ENCODE measurements at places on chromosomes 6 and 20. TPM values are rescaled to one million over a fixed set of nuclear protein-coding genes. Genes with fewer than 3 reads are reported as not detected.

ADGB gene
- not detected for total RNA-seq

OR2J3 gene
- not detected for total RNA-seq

DNA sequence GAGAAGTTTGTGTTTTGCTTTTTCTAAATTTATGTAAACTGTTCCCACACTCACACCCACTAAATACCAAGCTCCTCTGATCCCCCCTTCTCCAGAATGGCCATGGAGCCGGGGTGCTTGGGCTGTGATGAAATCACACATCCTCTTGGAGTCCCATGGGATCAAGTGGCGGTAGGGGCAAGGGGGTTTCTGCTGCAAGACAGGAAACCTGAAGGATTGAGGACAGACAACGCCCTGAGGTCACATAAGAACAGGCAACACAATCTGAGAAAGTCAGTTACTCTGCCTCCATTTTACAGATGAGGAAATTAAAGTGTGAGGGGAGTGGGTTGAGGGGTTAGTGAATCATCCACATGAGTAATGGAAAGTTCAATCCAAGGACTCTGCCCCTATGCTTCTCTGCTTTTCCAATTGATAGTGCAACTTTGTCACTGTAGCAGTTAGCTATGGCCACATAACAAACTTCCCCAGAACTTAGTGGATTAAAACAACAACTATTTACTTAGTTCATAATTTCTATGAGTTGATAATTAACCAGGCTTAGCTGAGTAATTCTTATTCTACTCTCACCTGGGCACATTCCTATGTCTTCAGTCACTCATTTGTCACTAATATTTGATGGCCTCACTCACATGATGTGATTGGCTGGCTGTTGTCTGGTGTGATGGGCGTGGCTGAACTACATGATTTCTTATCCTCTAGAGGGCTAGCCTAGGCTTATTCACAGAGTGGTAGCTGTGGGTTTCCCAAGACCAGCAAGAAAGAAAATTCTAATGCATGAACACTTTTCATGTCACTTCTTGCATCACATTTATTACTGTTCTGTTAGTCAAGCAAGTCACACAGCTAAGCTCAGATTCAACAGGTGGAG lies 311.1 kb upstream of the RNF24 start:
- peak; percentile 20 for DNase-seq

GUCA1A gene
- total RNA-seq, result not detected

DNA sequence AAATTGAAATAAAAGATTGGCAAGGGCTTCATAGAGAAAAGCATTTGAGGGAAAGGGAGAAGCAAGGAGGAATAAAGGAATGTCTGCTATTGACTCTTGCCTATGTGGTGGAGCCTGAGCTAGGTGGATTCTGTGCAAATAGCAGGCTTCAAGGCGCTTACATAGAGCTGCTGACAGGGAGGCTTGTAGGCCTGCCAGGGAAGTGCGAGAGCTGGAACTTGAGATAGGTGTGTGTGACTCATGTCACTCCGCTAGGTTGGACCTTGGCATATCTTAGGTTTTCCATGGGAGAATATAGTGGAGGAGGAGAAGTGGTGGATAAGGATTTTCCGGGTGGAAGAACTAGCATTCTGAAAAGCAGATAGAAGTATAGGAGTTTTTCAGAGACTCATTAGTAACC lies 14.0 kb downstream of the SNRNP48 start:
- DNase-seq, result peak; percentile 53

DNA sequence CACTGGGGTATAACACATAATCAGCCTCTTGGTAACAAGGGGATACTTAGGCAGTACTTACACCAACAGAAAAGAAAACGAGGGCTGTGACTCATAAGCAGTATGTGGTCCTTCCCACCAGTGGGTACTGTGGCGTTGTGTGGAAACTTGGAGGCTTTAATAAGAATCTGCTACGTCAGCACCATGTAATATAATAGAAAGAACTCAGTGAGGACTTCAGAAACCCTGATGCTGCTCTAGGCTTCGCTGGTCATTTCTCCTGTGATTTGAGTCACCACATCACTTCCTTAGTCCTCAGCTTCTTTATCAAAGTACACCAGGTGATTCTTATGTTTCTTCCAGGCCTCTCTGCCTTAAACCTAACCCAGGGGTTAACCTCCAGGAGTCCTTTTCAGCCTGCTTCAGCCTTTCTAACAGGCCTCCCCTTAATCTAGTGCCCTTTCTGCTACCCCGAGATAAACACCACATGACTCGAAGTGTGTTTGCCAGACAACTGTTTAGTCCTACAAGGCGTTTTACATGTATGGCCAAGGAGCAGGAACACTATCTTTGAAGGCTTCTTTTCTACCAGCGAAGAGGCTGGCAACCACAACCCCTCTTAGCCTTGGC lies 68.5 kb downstream of the FYN start:
- DNase-seq, result no peak

FAM83B gene
- 0.63 TPM for total RNA-seq

GRCh38 chr20:54284928-54285704 lies 77.2 kb downstream of the PFDN4 start:
- DNase-seq, result no peak

RNF39 gene
- not detected for total RNA-seq

- no peak for DNase-seq
These were observed 25.9 kb downstream of the TRAF3IP2 start for GRCh38 chr6:111579816-111580215.

DNA sequence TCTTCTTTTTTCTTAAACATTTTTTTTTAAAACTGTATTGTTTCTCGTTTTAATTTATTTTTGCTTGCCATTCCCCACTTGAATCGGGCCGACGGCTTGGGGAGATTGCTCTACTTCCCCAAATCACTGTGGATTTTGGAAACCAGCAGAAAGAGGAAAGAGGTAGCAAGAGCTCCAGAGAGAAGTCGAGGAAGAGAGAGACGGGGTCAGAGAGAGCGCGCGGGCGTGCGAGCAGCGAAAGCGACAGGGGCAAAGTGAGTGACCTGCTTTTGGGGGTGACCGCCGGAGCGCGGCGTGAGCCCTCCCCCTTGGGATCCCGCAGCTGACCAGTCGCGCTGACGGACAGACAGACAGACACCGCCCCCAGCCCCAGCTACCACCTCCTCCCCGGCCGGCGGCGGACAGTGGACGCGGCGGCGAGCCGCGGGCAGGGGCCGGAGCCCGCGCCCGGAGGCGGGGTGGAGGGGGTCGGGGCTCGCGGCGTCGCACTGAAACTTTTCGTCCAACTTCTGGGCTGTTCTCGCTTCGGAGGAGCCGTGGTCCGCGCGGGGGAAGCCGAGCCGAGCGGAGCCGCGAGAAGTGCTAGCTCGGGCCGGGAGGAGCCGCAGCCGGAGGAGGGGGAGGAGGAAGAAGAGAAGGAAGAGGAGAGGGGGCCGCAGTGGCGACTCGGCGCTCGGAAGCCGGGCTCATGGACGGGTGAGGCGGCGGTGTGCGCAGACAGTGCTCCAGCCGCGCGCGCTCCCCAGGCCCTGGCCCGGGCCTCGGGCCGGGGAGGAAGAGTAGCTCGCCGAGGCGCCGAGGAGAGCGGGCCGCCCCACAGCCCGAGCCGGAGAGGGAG lies 580 bp downstream of the VEGFA start:
- DNase-seq, result peak; percentile 84

DNA sequence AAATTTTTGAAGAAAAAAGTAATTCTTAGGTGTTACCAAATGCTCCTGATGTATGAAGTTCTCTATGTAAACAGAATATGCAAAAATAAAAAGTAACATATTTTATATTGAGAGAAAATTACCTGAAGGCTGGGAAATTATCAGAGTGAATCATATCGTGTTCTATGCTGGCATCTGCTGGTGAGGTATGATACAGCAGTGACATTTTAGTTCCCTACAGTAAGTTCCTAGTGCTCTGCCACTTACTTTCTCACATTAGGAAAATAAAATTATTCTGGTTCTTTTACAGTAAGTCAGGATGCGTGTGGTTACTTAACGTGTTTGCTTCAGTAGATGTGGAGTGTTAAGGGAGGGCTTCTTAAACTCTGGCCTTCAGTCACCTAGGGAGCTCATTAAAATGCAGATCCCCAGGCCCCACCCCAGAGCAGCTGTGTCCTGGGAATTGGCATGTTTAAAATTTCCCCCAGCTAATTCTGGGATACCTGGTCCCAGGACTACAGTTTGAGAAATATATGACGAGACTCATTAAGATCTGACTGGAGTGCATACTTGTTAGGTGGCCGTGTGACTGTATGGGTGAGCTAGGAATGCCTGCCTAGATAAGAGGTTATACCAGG lies 3.2 kb downstream of the ACTR5 start:
- no peak for DNase-seq

DNA sequence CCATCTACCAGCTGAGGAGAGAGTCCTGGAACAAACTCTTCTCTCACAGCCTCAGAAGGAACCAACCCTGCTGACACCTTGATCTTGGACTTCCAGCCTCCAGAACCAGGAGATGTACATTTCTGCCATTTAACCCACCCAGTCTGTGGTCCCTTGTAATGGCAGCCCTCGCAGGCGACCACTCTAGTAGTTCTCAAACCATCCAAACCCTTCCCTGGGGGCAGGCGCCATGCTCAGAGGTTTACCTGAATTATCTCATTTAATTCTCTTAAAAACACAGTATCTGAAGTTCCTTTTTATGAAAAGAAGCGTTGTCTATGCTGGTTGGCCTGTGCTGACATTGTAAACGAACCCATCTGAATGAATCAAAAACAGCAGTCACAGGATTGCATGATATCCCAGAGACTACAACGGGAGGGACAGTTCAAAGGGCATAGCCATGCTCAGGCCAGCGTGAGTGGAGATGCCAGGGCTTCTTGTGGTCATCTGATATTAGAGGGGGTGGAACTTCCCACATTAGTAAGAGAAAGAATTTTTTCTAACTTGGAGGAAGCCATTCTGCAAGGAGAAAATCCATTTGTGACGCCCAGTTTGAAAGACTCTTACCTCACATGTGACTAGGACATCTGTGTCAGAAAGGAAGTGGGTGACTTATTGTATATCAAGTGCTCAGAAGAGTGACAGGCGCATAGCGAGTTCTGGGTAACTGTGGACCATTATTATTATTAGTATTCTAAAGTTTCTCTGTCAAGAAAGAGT lies 17.2 kb upstream of the TAGAP start:
- DNase-seq, result no peak

DNA sequence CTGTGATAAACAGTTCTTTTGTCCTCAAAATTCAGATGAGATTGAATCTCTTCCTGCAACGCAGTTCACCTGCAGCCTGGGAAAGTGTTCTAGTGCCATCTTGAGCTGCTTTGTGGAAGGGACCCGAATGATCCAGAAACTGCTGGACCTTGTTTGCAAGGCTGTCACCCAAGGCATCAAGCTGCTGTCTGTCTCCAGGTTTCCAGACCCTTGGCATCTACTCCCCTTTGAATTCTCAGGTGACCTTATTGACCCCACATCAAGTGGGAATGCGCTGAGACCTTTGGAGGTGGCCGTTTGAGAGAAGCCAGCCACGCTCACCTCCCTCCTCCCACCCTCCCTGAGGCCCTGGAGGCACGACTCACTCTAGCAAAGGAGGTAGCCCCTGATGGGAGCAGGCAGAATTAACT lies 112.5 kb downstream of the EDN3 start:
- DNase-seq, result no peak

GRCh38 chr6:158039178-158039557 lies 57.5 kb downstream of the SYNJ2 start:
- DNase-seq, result peak; percentile 8

HCRTR2 gene
- total RNA-seq, result not detected

DNA sequence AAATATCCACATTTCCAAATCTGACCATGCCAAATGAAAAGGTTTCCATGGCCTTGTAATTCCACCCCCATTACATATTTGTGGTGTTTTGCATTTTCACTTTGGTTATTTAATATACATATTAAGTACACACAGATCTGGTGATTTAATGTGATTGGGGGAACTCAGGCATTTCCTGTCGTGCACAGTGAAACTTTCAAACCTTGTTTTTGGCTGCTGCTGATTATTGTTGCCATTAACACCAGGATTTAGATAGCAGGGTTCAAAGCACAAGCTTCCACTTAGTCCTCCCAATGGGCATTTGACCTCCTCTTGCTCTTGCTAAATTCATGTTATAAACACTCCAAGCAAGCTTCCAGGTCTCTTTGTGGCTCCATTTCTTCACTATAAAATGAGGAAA lies 166.5 kb downstream of the SOBP start:
- no peak for DNase-seq

DNA sequence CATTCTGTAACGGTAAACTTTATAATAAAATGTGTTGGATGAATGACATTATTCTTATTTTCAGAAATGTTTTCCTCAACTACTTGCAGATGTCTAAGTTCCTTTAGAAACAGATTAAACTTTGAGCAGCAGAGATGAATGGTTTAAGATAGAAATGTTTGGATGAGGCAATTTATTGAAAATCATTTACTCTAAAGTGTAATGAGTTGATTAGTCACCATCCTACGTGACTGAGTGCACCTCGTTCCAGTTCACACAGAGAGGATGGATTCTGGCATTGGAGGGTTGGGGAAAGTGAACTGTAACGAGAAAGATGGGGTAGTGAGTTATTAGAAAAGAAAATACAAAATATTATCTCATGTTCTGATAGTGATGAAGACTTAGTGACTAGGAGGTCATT lies 28.7 kb downstream of the SMPDL3A start:
- no peak for DNase-seq

GRCh38 chr6:131331873-131332781 lies 196.9 kb downstream of the AKAP7 start:
- DNase-seq, result no peak

ZSCAN23 gene
- 1.5 TPM for total RNA-seq

- DNase-seq, result no peak
These were observed 157.7 kb upstream of the AKAP12 start for GRCh38 chr6:151082079-151082478.

- DNase-seq, result no peak
These were observed 38.2 kb downstream of the MDFI start for GRCh38 chr6:41676431-41676830.

DNA sequence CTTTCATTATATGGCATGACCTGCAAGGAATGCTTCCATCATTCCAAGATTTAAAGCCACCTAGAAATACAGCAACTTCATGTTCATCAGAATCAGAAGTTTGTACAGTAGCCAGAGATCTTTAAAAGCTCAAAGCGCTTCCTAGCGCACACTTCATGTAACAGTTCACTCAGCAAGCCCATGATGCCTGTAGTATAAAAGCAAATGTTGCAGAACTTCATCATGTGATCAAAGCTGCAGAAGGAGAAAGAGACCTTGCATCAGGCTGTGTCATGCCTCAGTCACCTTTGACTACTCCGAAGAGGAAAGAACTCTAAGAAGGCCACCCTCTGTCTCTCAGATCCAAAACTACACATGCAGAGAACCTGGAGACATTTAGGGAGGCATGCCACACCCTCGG lies 78.5 kb downstream of the AGPAT4 start:
- DNase-seq, result no peak

ADTRP gene
- 0.33 TPM for total RNA-seq

GRCh38 chr20:50027611-50028105 lies 44.9 kb downstream of the SNAI1 start:
- DNase-seq, result peak; percentile 71

TRAPPC3L gene
- not detected for total RNA-seq

DNA sequence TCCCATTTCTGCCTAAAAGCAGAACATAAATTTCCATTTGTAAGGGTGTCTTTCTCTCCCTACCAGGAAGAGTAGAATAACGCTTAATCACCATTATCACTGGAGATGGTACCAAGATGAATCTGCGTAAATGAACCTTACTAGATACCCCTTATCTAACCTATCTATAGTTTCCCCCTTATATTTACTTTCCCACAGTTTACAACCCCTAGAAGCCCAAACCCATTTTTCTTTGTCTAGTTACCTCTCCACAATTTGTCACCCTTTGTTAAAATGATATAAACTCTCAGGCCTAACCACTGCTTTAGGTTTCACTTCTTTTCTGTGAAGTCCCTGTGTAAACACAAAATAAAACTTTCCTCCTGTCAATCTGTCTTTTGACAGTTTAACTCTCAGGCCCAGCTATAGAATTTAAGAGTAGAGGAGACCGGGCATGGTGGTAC lies 45.5 kb downstream of the PCNA start:
- no peak for DNase-seq
